Caki2 (cell line): ENCODE measurements at places on chromosomes 3 and 15. TPM values are rescaled to one million over a fixed set of nuclear protein-coding genes. Genes with fewer than 3 reads are reported as not detected.

Gene DUOXA2
- total RNA-seq, result not detected in 2 replicates

Gene P2RY13
- not detected in 2 replicates for total RNA-seq

GRCh38 chr15:94097552-94097951 is 133.8 kb upstream of the MCTP2 start:
- no peak for DNase-seq

DNA sequence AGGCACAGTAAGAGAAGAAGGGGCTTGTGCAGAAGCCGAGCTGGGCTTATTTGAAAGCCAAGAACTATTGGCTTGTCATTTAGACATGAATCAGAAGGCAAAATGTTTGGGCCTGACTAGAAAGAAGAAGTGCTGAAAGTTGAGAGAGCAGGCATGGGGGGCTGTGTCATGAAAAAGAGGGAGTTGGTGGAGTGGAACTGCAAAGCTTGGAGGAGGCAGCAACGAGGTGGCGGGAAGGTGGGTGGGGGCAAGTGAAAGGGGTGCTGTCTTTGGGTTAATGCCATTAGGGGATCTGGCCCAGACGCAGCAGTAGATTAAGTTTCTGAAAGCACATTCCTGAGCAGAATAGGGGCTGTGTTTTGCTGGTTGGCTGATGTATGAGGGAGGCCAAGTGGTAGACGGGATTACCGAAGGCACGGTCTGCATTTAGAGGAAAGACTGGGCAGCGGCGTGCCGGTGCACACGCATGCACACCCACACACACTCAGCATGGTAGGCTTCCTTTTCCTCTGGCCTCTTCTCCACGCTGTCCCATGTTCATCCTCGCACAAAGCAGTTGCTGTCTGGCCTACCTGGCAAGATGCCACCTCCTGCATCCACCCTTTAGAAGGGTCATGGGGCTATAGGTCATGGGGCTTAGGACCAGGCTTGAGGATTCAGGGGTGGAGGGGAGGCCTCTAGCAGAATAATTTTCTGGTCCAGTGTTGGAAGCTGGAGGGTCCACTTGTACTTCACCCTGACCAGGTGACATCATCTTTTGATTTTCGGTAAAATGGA is 43.0 kb downstream of the BOC start:
- no peak for DNase-seq

DNA sequence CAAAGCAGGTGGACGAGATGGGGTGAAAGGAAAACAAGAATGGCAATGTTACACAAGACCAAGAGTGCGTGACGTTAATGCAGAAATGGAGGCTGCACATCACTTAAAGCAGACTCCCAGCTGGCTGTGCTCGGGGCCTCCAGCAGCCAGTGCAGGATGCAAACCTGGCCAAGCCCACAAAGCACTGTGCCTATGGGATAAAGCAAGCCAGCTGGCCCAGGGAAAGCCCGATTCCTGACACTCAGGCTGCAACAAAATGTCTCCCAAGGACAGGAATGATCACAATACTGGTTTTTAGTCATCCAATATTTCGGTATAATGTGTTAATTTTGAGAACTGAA is 86.2 kb downstream of the SEC22A start:
- DNase-seq, result no peak

DNA sequence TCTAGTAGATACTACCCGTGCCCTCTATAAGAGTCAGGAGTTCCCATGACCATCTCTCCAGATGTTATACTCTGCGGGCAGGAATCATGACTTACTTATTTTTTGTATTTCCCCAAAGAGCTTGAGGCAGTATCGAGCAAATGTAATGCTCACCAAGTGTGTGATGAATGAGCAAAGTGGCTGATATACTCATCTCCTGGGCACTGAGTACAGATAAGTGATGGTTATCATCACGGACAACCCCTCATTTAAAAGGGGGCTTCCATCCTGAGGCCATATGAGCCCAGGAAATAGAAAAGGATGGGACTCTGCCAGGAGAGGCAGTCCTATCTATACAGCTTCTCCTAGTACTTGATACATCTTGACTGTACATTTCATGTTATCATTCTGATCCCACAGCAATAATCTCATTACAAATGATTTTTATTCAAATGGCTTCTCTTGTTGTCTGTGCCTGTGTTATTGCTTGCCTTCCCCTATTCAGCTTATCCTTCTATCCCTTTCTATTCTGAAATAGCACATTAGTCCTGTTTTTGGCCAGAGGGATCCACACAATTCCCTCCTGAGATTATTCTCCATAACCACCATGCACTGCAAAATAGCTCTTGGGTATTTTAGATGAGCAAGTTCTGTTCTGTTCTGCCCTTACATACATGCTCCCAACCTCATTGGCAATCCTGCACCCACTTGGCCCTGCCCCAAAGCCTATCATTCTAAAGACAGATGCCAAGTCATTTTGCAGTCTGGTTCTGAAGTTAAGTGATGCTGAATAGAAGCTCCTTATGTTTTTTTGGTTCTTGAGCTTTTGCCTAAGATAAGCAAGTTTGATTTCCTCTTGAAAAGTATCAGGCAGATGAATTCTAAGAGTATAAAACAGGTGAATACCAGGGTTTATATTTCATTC is 48.0 kb upstream of the MRPL3 start:
- DNase-seq, result no peak

DNA sequence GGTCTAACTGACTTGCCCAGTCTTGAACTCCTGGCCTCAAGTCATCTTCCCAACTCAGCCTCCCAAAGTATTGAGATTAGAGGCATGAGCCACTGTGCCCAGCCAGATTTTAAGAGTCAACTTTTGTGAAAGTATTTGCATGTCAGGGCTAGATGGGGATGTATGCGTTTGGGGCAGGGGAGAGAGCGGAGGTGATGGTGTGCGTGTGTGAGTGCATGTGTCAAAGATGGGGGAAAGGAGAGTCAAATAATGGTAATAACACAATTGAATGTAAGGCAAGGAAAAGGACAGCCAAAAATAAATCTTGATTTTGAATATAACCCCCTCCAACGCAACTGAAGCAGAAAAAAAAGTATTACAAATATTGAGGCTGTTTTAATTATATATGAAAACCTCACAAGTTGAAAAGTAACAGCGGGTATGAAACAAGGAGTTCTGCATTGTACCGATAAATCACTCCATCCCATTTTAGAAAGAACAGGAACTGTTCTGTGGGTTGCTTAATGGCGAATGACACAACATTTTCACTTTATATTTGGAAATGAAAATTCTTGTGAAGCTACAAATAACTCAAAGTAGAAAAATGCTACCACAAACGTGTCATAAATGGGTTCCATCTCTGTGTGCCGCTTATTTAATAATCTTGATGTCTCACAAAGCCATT is 29.9 kb upstream of the LDHAL6B start:
- DNase-seq, result no peak

GRCh38 chr3:52895418-52895817 is 1.9 kb downstream of the STIMATE start:
- DNase-seq, result no peak
